Stimulated activated CD4-positive, alpha-beta T cell treated with anti-CD3 and anti-CD28 coated beads, TNF-alpha, amount 100 ng/mL, for 24 hours (primary cell): ENCODE measurements at places on chromosomes 5 and 9.

- no peak for DNase-seq
Observed at GRCh38 chr5:55030220-55030619, 6.2 kb downstream of the GZMK start.

GRCh38 chr9:120382453-120382852, 197.5 kb downstream of the CDK5RAP2 start:
- no peak for DNase-seq

DNA sequence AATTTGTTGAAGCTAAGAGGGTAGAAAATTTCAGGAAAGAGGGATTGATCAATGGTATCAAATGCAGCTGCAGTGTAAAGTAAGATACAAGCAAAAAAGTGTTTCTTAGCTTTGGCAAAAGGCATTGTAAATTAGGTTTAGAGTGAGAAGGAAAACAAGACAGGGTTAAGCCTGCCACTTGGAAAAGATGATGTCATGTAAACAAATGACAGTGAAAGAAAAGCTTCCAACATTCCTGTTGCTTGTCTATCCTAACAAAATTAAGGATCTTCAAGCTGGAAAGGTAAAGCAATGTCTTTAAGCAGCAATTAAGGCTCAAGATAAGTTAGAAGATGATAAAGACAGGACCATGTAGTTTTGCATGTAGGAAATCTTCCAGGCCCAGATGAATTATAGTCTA, 139.1 kb upstream of the PPP2R2B start:
- no peak for DNase-seq

DNA sequence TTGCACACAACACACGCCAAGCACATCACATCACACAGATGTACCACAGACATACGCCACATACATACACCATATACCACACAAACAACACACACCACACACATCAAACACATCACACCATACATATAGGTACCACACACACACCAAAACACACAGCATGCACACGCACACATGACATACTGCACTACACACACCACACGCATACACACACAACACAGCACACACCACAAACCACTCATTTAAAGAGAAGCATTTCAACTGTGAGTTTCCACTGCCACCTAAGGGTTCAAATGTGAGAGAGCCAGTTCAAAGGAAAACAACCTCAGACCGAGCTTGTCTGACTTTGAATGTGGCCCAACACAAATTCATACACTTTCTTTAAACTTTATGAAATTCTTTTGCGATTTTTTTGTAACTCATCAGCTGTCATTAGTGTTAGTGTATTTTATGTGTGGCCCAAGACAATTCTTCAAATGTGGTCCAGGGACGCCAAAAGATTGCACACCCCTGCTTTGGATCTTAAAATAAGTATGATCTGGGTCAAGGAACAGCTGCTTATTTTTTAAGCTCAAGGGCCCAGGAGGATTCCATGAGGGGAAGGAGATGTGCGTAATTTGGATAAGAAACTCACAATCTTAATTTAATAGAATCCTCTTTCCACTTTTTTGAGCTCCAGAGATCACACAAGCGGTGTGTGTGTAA, 494.6 kb downstream of the GADD45G start:
- no peak for DNase-seq

DNA sequence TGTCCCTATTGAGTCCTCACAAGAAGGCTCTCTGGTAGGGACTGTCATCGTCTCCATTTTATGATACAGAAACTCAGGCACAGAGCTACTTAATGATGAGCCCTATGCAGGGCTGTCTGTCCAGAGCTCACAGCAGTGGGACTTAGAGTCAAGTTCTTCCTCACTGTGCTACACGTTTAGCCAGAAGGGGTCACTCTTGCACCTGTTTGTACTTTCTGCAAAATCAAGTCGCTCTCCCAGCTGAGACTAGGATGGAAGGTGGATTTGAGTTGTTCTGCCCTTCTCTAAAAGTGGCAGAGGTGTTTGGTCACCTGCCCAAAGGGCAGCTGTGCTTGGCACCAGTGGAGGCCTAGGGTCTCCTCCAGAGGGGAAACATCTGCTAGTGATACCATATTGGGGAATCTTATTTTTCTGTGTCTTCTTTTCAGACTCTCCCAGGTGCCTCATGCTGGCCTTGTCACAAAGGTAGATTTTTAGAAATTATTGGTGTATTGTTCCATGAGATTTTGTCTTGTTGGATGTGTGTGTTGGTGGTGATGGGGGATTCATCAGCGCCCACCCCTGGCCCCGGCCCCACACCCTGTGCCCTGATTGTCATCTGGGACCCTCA, 104.2 kb downstream of the PPARGC1B start:
- DNase-seq = peak; percentile 6

- no peak for DNase-seq
Observed at GRCh38 chr9:111945216-111945615, 48.6 kb downstream of the UGCG start.

- no peak for DNase-seq
Observed at GRCh38 chr9:136695955-136696354, 8.7 kb upstream of the AGPAT2 start.

GRCh38 chr5:95564450-95564849, 9.5 kb downstream of the ARSK start:
- DNase-seq = no peak

GRCh38 chr9:15576350-15577050, 23.7 kb downstream of the CCDC171 start:
- DNase-seq = no peak

DNA sequence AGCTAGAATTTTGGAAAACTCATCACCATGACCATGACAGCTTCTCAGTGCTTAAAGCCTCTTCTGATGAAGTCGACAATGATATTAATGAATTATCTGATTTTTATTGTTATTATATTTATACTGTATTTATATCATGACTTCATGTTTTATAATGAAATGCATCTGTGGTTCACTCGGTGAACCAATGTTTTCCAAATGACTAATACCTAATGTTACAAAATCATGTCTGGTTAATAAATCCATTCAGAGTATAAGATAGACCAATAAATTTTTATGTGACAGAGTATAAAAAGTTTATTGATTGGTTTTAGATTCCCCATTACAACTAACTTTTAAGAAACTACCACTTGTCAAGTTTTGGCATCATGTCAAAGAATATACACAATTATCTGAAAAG, 416.5 kb downstream of the MLLT3 start:
- DNase-seq = no peak

DNA sequence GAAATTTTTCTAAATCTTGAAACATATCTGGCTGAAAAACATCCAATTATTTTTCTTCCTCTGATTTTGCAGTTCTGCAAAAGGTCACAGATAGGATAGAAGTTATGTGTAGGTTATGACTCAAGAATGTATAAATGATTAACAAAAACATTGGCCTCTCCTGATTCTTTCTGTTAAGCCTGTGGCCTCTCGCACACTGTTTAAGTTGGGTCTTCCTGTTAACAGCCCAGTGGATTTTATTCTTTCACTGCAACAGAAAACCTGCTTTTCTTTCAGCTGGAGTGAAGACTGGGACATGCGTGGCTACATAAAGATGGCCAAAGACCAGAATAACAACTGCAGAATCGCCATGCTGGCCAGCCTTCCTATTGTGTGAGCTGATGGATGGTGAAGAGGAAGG, 17.1 kb upstream of the SPATA31E1 start:
- no peak for DNase-seq

DNA sequence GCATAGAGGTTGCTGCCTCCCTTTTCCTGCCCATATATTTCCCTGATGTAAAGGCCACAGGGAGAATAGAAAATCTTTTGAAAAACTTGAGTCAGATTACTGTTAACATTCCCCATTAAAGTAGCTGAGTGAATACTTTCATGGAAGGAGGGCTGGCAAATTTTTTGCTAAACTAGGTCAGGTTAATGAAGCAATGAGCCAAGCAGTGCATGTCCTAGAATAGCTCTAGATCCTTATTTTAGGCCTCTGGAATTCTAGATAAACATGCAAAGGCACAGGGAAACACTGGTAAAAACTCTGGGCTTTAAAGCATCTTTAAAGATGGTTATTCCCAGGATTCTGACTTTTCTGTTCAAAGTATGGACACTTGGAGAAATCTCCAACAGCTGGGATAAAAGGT, 27.9 kb downstream of the TTC1 start:
- no peak for DNase-seq

DNA sequence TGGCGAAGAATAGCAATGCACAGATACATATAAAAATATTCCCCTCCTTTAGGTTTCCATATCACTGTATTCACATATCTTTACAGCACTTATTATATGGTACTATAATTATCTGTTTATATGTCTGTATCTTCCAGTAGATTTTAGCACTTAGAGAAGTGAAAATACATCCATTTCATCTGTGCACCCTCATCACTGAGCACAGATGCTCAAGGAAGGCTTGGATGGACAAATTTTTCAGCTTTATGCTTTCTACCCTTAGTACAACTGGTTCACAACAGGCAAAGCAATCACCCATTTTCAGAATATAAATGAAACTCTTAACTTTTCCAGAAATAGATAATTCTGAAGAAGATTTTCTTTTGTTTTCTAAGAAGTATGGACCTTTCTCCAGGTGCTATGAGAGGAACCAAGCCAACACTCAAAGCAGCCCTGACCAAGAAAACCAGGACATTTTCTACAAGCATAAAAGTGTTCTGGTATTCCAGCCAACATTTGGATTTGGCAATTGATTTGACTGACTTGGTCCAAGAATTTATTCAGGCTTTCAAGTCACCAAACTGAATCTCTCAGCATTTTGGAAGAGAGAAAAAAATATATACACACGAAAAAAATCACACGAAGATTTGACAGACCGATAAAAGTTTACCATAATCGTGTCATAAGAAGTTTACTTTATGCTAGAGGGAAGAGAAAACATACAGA, 170.2 kb upstream of the CD180 start:
- DNase-seq = no peak

DNA sequence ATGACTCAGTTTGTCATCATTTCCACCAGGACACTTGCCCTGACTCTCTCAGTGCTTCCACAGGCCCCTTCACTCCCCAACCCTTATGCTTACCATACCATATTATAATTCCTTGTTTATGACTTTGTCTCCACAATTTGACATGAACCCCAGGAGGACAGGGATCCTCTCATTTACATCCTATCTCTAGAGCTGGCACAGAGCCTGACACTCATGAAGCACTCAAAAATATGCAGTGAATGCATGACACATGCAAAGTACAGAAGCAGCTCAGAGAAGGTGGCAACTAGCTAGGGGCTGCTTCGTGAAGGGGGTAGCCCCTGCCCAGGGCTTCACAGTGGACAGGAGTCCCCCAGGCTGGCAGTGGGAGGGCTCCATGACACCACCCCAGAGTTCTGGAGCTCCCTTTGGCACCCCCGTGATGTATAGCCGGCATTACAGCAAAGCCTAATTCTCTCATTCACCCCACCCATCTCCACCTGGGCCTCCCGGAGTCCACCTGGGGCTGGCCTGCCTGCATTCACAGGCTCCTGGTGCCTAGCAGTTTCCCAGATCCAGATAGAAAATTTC, 112.0 kb upstream of the SPOCK1 start:
- no peak for DNase-seq

GRCh38 chr9:128903871-128904620, 16.7 kb upstream of the PHYHD1 start:
- no peak for DNase-seq

- no peak for DNase-seq
Observed at GRCh38 chr9:26559506-26559905, 333.1 kb downstream of the CAAP1 start.

DNA sequence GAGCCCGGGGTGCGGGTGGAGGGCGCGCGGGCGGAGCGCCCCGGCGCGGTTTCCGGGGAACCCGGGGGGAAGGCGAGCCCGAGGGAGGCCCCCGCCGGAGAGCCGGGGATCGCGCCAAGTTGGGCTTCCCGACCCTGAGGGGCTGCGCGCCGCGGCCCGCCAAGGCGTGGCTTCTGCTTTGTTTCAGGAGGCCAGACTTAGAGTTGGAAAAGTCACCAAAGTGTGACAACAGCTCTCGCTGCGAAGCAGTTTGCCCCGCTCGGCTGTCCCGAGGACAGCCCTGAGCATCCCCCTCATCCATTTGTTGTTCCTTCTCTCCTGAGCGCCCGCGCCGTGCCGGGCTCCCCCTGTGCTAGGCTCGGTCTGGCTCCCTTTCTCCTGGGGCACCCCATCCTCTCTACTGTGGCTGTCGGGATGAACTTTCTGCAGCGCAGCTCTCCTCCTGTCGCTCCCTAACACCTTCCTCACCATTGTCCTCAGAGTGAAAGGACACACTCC, 410 bp downstream of the GLIPR2 start:
- DNase-seq = peak; percentile 29

DNA sequence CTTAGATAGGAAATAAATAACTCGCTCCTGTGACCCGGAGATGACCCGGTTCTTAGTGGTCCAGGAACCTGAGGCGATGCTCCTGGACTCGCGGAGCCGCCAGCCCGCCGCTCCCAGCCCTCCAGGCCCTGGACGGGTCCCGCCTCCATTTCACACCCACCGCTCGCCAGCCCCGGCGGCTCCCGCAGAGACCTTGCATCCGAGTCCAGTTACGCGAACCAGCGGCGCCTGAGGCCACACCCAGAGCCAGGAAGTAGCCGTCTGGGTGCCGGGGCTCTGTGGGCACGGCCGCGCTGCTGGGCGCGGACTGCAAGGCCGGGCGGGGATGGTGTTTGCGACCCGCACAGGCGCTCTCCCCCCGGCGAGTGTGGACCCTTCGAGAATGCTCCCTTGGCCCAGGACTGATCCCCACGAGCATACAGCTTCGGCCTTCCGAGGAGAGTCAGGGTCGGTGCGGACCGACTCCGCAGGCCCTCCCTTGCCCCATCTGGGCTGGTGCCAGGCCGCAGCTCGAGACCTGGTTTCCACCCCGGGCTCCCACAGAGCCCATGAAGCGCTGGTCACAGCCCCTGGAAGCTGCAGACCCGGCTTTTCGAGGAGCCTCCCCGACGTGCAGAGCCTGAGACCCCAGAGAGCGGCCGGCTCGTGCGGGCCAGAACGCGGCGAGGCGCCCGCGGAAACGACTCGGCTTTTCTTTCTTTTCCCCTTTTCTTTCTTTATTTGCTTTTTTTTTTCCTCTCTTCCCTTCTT, 5.2 kb upstream of the BARX1 start:
- DNase-seq = no peak

DNA sequence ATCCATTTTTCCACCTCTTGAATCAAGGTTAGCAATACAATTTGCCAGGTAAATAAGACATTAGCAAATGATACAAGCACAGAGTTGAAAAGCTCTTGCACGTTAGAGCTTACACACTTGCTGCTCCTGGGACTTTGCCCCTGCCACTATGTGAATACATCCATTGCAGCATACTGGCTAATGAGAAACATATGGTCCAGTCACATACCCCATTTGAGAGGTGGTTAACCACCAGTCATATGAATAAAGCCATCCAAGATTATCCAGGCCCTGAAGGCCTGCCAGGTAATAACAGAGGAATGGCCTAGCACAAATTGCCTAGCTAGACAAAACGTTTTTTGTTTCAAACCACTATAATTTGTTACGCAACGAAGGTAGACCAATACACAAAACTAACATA, 45.8 kb upstream of the FTMT start:
- DNase-seq = no peak

- DNase-seq = no peak
Observed at GRCh38 chr9:107222020-107222522, 61.0 kb upstream of the RAD23B start.

DNA sequence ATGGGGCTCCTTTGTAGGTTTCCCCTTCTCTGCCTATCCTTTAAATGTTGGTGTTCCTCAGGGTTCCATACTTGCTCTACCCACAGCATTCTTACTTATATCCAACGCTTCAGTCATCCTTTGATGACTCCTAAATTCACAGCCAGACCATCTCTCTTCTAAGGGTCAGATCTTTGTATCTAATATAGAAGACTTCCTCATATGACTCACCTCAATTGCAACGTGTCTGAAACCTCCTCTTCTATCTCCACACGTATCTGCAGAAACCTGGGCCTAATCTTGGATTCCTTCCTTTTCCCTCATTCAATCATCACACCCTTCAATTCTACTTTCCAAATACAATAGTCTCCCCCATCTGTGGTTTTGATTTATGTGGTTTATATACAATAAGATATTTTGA, 68.3 kb downstream of the HMGCR start:
- DNase-seq = no peak
